ENCODE measurements at places on chromosomes 3 and 15. TPM values are rescaled to one million over a fixed set of nuclear protein-coding genes. Genes with fewer than 3 reads are reported as not detected.

- no peak for DNase-seq
These were observed 88.8 kb upstream of the RARB start for GRCh38 chr3:25339225-25339624.

DNA sequence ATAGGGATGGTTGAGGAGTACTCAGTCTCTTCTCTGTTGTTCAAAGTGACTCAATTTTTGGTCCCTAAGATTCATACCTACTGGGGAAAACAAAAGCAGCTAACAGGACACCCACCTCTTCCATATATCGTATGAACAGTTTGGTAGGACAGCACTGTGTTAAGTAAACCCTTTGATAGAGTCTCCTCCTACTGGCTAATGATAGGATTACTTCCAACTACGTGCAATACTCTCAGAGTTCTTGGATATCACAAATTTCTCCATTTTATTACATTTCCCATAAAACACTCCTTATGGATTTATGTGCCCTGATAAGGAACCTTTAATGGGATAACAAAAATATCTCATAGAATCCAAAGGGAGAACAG, 200.2 kb upstream of the GOLGA6L4 start:
- no peak for DNase-seq

KLHL24 gene
- total RNA-seq: 87.3 TPM

- no peak for DNase-seq
These were observed 982 bp downstream of the TAGLN3 start for GRCh38 chr3:111999484-112000324.

- DNase-seq: no peak
These were observed 70.5 kb downstream of the PYDC2 start for GRCh38 chr3:191531434-191531972.

ROBO2 gene
- 0.44 TPM for total RNA-seq

Data from tibial nerve (tissue), 4 donors.